ENCODE measurements at places on chromosomes 7 and 10.

DNA sequence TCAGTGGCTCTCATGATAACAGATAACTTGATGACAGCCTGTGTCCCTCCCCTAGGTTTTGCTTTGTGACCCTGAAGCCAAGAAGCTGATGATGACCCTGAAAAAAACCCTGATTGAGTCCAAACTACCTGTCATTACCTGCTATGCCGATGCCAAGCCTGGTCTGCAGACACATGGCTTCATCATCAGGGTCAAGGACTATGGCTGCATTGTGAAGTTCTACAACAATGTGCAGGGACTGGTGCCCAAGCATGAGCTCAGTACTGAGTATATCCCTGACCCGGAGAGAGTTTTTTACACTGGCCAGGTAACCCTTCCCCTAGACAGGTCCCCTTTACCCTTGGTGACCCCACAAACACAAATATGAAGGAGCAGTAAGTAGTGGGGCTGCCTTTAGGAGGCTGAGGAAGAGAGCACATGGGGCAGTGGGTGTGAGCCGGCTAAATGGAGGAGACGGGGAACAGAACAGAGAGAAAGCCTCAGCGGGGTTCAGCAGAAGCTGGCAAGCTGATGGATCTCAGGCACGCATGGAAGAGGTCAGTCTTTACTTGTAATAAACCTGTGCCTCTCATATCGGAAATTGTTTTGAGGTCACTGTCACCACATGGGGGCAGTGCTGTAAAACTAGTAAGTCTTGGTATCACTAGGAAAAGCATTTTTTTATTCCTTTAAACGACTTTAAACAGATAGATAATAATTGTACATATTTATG, 20.2 kb downstream of the PDCD11 start:
- DNase-seq = no peak

DNA sequence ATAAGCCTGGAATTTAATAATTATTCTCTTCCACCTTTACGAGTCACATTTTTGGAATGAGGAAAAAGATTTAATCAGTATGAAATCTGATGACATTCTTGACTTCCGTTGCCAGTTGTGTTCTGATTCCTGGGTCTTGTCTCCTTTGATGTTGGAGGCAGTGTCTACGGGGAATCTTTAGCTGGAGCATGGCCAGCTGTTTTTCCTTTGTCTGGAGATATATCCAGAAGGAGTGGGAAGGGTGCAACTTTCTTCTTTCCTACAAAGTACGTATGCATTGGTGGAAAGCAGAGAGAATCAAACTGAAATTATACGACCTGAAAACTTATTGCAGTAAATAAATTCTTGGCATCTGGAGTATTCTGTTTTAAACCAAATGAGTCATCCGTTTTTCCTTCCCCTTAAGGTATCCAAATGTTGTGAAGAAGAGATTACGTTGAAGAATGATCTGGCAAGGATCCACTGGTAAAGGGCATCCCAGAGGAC, 6.9 kb upstream of the GNG11 start:
- DNase-seq = no peak

GRCh38 chr7:70237831-70238575, 639.7 kb downstream of the AUTS2 start:
- no peak for DNase-seq

- no peak for DNase-seq
Measured at GRCh38 chr10:16271571-16271970, 165.2 kb upstream of the PTER start.

GRCh38 chr7:93592588-93593266, 18.2 kb upstream of the CALCR start:
- no peak for DNase-seq

DNA sequence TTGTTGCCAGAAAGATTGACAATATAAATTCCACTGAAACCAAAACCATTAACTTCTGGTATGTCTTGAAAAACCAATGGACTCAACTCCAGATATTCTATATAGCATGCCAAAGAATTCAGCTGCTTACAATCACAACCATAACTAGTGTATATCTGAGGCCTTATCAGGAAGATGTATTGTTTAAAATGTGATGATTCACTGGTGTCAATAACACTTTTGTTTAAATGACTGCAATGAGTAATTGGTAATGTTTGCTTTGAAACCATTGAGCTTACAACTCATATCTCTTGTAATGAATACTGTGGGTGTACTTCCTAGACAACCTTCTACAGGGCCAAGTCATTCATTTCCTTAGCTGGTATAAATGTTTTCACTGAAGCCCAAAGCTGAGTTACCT, 727.9 kb upstream of the KCND2 start:
- DNase-seq = no peak

DNA sequence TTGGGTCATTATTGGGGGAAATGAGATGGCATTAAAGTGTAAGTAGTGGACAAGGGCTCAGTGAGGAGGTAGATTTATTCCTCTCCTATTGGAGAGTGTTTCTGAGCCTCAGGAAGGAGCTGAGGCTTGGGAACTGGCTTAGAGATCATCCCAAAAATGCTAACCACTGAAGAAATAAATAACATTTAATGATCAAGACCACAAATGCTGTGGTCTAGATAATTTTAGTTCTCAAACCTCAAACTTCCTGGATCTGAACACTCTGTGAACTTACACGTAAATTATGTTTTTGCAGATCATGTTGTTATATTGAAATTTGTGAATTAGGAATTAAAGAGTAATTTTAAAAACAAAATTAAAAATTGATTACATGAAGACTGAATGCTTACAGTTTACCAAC, 27.3 kb downstream of the MDFIC start:
- DNase-seq = no peak

DNA sequence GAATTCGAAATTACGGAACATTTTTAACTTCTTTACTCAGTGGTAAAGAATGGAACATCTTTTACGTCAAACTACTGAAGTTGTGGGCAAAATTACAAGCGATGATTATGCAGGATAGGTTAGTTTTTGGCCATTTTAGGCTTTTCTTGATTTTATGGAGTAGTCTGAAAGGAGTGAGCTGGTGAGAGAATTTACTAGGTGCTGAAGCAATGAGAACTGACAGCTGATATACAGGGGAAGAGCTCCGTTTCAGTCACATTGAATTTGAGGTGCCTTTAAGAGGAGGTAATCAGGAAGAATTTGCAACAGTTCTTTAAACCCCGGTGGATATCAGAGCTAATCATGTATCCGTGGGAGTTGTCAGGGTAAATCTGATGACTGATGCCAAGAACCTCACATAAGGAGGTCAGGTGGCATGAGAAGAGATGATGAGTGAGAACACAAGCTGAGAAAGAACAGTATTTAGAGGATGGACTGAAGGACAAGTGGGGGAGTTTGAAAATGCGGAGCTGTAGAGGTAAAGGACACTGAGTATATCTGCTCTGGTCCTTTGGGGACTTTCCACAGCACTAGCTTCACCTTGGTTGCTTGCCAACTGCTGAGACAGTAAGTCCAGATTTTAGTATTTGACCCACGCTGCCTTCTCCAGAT, 104.3 kb downstream of the AHR start:
- no peak for DNase-seq

DNA sequence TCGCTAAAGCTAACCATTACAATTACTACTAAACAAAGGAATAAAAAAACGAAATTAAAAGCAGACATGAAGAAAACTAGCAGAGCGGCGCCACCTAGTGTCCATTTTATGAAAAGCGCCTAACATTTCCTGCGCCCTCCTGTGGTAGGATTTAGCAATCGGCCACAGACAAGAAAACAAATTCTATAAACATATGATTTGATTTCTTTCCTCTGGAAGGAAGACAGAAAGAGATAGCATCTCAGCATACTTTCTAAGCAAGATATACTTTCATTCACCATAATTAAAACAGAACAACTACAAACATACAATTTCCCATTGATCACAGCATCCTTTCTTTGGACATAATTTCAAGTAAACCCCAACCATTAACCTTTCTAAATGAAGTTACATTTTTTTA, 337.7 kb upstream of the NPVF start:
- peak; percentile 17 for DNase-seq

- no peak for DNase-seq
Measured at GRCh38 chr10:122561212-122561611, 658 bp downstream of the DMBT1 start.

GRCh38 chr7:82098414-82098813, 328.6 kb upstream of the HGF start:
- no peak for DNase-seq

DNA sequence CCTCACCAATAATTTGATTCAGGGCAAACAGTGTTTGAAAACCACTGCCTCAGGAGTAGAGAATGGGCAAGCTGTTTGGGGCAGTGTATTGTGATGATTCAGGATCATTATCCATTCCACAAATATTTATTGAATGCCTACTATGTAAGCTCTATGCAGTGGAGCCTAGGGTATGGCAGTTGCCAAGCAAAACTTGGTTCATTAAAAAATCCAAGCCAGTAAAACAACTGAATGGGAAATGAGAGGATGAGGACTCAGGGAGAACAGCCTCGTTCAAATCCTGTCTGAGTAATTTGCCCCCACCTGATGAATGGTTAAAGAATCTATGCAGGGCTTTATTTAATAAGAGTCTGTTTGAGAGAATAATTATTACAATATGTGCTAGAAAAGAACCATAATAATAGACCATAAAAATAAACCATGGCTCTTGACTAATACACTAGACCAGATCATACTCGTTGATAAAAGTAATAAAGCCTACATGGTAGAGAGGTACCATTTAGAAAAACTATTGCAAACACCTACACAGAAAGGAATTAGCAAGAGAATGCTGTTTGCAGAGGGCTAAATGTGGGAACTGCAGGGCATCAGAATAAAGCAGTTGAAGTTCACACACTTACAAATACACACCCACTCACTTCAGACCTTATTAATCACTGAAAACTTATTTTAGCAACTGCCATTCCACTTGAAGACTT, 71.7 kb downstream of the CREB5 start:
- peak; percentile 71 for DNase-seq

DNA sequence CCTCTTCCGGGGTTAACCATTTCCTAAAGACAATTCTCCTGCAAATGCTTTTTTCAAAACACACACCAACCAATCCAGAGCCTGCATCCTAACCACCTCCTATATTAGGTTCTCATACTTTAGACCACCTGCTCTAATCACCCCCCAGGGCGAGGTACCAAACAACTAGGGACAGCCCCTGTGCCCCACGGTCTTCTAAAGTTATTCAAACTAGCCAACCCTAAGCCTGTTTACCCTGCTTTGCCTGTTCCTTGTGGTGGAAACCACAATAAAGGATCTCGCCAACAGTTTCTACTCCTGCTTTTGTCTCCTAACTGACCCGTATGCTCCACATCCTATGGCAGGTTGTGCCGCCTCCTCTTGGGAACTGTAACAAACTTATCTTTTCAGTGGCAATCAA, 21.1 kb downstream of the SP4 start:
- DNase-seq = no peak

- DNase-seq = no peak
Measured at GRCh38 chr7:39650676-39651075, 27.3 kb downstream of the RALA start.

- DNase-seq = no peak
Measured at GRCh38 chr7:92827464-92828120, 8.8 kb downstream of the CDK6 start.

DNA sequence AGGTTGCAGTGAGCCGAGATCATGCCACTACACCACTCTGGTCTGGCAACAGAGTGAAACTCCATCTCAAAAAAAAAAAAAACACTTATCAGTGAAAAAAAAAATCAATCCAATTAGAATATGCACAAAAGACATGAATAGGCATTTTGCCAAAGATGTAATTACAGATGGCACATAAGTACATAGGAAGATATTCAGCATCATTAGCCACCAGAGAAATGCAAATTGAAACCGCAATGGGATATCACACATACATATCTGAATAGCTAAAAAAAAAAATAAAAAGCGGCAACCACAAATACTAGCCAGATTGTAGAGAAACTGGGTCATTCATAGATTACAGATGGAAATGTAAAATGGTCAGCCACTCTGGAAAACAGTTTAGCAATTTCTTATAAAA, 1310.8 kb downstream of the XPNPEP1 start:
- no peak for DNase-seq

DNA sequence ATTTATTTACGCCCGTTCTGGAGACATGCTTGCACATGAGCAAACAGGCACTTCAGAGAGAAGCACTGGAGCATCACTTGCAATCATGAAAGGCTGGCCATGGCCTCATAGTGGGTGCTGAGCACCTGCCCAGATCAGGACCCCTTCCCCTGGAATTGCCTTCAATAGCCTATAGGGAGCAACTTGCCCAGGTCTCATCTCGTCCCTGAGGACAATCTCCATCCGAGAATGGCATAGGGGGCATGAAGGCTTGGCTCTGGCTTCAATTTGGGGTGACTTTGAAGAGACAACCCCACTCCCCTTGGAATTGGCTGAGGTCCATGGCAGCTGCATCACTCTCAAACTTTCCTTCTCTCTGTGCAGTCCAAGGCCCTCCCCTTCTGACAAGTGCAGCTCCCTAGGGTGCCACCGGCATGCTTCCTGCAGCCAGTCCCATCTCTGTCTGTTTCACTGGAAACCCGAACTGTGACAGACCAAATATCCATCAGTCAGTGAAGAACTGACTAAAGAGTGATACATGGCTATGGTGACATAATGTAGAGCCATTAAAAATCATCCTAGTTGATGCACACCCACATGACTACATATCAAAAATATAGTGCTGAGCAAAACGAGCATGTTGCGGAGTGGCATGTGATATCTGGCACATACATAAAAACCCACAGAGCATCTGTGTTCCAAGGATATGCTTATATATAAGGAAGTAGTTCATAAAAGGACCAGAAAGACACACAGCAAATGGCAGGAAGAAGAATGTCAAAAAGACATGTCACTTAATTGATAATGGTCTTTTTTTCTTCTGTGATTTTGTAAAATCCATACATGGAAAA, 12.4 kb downstream of the GDF2 start:
- DNase-seq = no peak

GRCh38 chr7:34165927-34166550, 260.7 kb downstream of the BMPER start:
- no peak for DNase-seq

- no peak for DNase-seq
Measured at GRCh38 chr7:98674881-98675280, 57.8 kb downstream of the NPTX2 start.

GRCh38 chr10:129869596-129870473, 94.2 kb downstream of the EBF3 start:
- DNase-seq = no peak

DNA sequence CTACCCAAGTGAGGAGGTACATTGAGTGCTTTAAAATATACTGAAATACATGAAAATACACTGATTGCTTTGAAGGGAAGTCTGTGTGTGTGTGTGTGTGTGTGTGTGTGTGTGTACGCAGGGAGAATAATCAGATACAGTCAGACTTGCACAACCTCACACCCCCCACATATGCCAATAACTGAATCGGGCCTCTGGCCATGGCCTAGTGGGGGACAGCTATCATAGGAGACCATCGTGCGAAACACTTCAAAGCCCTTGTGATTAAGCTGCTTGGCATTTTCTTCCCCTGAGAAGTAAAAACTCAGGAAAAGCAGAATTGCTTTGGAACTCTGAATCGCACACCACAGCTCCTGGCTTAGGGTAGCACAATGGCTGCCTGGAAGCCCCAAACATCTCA, 135.1 kb downstream of the C10orf105 start:
- no peak for DNase-seq

- DNase-seq = no peak
Measured at GRCh38 chr7:66233638-66234037, 28.5 kb downstream of the TPST1 start.

All from AG04449 (cell line).